ENCODE measurements at places on chromosomes 12 and 14.
A peak's percentile ranks its signal among the peaks of the same experiment; 100 is the strongest.

DNA sequence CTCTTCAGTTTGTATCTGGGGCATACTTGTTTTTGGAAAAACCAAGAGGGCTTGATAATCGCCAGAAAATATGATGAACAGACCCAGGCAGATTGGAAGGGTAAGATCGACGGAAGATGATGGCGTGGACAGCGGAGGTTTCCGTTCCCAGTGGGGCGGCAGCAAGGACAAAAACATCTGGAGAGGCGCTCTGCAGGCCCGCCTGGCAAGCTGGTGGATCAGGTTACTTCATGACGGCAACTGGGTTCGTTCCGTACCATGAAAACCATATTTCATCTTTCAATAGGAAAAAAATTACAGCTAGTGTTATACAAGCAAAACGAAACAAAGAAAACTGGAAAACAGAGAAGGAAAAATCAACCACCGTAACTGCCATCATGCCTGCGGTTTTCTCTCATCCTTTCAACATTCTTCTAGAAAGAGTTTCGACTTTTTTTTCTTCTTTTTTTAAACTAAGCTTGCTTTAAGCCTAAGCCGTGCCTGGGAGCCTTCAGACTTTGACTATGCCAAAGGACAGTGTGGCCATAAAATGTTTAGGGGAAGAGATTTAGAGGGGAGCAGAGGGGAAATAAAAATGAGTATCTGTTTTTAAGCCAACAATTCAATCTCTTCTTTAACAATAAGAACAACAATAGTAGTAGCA lies 210.5 kb downstream of the FOXN3 start:
- no peak for DNase-seq

DNA sequence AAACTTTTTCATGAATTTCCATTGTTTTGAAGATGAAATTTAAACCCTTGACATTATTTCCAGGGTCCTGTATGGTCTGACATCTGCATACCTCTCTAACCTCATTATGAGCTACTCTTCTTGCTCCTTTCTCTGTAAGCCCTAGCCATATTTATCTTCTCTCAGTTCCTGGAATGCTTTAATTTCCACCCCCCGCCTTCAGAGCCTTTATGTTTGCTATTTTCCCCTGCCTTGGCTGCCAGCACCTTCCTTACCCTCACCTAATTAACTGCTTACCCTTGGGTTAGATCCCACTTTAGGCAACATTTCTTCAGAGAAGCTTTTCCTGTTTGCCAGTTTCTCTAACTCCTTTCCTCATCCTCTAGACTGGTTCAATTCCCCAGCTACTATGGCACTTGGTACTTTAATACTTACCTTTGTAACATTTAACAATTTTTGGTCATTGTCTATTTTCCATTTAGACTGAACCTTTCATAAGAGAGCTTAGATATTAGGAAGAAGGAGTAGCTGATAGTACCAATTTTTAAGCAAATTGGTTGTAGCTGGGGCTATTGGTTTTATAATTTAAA lies 6.0 kb downstream of the STYX start:
- DNase-seq, result no peak

GRCh38 chr12:47079981-47080724 lies 394 bp upstream of the AMIGO2 start:
- DNase-seq, result peak; percentile 20

DNA sequence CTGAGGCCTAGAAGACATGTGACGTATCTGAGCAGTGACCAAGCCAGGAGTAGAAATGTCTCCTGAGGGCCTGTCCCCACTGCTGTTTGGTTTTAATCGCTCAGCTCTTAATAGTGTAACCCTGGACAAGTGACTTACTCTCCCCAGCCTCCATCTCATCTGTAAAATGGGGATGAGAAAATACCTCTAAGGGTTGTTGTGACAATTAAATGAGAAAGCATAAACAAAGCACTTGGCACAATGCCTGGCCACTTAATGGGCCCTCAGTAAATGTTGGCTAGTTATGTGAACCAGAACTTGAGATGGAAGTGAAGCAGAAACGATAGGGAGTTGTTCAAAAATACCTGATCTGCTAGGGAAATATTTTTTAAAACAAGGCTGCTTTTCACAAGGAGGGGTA lies 58.2 kb downstream of the HMGA2 start:
- DNase-seq, result no peak

DNA sequence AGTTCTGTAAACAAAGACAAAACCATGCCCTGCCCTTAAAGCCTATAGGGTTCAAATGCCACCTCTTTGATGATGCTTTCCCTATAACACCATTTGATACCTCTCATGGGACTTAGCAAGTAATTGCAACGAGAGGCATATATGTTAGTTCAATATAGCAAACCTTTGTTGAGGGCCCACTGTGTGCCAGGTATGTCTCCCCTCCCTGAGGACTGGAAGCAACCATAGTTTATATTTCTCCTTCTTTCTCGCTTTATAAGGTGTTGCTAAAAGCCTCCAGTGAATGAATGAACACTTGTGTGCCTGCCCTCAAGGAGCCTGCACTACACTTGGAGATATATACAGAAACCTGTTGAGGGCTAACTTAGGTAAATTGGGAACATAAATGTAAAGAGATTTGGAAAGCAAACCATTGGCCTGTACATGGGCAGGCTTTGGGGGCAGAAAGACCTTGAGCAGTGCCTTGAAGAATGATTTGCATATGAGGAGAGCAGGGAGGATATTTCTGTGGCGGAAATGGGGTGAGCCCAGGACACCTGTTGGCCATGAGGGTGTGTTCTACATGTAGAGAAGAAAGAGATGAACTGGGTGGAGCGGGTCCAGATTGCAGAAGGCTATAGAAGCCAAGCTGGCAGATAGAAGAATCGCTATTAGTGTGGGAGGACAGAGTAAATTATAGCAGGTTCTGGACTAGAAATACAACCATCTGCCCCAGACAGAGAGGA lies 1.8 kb upstream of the CKAP4 start:
- DNase-seq, result no peak

DNA sequence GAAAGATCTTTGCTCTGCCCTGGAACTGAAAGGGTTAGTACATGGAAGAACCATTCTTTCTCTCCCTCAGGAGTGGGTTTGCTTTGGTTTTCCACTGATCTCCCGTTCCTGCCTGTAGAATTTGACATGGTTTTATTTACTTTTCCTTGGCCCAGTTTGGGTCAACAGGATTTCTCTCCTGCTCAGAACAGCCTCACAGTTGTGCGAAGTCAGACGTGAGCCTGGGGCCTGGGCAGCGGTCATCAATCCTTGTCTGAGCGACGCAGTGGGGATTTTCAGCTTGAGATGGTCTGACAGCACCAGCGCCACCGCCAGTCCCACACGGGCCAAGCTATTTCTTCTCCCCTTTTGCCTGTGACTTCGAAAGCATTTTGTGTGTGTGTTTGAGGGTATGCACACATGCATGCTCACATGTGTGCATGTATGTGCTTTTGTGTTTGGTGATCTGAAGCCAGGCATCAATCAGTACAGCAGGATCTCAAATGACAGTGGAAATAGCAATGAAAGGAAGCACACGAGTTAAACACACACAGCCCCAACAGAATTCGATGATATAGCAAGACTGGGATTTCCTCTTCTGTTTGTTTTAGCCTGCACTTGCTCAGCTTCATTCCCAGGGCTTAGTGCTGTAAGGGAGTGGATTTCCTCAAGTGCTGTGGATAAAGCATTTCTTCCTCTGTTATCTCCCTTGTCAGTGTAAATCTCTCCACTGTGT lies 58.3 kb downstream of the SMOC1 start:
- no peak for DNase-seq

GRCh38 chr14:28057359-28058296 lies 709.0 kb upstream of the FOXG1 start:
- no peak for DNase-seq

DNA sequence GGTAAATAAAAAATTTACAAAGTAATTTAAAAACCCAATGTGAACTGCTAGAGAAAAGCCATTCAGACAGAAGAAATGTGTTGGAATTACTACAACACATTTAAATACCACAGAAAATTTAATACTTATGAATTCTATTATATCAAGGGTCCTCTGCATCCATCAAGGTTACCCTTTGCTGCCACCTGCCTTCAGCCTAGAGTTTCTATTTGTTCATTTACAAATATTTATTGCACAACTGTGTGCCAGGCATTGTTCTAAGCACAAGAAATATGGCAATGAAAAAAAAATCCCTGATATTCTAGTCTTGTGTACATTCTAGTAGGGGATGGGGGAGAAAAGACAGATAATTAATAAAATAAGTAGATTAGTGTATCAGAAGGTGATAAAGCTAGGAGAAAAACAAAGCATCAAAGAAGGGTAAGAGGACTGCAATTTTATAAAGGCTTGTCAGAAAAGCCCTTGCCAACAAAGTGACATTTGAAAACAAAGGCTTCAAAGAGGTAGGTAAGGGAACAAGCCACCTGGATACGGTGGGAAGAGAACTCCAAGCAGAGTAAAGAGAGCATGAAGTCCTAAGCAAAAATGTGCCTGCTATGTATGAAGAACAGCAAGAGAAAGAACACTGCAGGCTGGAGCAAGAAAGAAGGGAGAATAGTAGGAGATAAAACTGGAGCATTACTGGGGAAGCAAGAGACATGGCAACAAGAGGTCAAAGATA lies 59.1 kb upstream of the SLC6A13 start:
- no peak for DNase-seq

DNA sequence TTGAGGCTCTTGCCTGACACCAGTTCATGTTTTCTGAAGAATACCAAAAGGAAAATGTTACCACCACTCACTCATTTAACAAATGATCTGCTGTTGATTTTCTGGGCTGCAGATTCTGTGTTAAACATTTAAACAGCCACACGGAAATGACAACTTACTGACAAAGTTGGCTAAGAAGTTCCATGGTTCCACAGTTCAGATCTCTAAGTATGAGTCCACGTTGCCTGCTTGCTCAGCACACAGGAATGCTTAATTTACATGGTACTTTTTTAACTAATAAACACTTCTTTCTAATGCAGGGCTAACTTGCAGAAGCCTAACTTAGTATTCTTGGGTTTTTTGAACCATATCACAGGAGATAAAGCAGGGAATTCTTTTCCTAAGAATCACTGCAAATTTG lies 34.7 kb downstream of the PTGER2 start:
- no peak for DNase-seq

DNA sequence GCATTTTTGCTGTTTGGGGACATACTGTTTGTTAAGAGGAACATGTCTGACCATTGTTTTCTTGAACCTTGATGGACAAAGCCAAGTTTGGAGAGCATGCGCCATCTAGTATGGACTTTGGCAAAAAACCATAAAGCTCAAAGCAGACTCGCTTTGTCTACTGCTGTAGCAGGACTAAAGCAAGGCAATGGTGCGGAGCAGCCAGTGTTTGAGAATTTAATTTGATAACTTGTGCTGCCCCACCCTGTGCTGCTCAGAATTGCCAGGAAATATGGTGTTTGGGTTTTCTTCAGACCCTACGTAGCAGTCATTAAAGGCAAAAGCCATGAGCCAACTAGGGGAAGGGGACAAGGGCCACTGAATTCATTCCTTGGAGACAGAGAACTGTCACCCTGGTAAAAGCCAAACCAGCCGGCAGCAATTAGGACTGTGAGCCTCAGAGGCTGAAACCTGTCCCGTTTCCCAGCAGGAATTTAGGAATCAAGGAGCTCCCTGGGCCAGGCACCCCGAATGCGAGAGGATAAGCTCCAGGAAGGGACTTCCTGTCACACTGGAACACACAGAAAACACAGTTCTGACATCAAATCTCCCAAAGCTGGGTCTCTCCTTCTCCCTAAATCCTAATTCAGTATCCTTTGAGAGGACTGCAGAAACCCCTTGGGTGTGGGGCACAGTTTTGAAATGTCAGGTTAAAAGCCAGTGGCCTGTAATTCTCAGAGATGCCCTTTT lies 1.1 kb downstream of the AVIL start:
- DNase-seq, result no peak

DNA sequence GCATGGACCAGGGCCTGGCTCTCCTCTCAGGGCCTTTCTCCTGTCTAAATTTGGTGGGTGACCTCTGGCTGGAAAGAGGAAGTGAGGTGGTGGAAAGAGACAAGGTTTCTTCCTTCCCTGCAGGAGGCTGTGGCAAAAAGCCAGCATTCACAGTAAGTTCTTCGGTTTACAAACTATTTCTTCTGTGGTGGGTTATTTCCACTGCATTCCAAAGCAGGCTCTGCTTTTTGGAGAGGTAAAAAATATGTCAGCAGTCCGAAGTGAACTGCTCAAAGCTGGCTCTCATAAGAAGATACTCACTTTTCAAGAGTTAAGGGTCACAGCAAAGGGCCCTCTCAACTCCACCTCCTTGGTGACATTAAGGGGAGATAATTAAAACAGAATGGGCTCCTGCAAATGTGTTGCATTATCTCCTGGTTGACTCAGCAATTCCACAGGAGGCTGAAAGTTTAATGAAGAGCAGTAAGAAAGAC lies 48.9 kb upstream of the POC1B start:
- DNase-seq, result no peak

DNA sequence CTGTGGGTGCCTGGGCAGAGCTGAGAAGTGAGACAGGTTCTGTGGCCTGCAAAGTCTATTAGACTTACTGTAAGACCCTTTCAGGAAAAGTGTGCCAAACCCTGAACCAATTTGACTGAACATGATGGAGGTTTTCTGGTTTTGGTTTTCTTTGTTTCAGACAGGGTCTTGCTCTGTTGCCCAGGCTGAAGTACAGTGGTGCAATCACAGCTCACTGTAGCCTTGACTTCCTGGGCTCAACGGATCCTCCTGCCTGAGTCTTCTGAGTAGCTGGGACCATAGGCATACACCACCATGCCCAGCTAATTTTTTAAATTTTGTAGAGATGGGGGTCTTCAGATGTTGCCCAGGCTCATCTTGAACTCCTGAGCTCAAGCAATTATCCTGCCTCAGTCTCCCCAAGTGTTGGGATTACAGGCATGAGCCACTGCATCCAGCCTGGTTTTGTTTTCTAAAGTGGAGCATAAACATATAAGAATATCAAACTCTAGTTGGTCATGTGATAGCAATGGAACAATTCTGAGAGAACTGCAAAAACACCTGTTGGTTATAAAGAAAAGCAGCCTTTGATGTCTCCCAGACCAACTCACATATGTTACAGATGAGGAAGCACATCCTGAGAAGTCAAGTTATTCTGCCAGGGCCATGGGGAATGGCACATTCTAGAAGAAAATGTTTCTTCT lies 166.9 kb downstream of the FOXN3 start:
- no peak for DNase-seq

- DNase-seq, result no peak
Observed at GRCh38 chr12:117343849-117344248, 17.6 kb downstream of the NOS1 start.

DNA sequence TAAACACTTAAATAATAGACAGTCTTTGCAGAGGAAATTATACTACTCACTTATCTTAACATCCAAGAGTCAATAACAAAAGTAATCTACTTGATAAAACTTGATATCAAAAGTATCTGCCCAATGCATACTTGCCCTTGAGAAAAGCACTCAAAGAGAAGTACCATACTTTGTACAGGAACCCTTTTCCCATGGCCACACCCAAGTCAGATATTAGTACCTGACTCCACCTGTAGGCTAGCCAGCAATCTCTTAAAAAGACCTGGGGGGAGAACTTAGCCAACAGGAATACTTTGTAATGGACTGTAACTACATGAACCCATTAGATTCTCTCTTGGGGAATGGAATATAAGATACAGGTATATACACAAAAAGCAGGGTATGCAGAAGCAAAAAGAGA lies 99.6 kb upstream of the HECTD1 start:
- DNase-seq, result no peak

- no peak for DNase-seq
Observed at GRCh38 chr14:85087201-85087600, 442.7 kb upstream of the FLRT2 start.
